ENCODE measurements at places on chromosomes 16 and 17. TPM values are rescaled to one million over a fixed set of nuclear protein-coding genes. Genes with fewer than 3 reads are reported as not detected.

The TMC7 gene
- 1.9 TPM for polyA plus RNA-seq

GRCh38 chr16:12186774-12187335, 210.3 kb downstream of the SNX29 start:
- DNase-seq = no peak

The SPECC1 gene
- 6.9 TPM for polyA plus RNA-seq

The NOB1 gene
- 48.3 TPM for polyA plus RNA-seq

- DNase-seq = no peak
Measured at GRCh38 chr17:74798239-74798707, 22.1 kb upstream of the NAT9 start.

GRCh38 chr16:86243123-86243473, 267.2 kb upstream of the FOXF1 start:
- DNase-seq = no peak

DNA sequence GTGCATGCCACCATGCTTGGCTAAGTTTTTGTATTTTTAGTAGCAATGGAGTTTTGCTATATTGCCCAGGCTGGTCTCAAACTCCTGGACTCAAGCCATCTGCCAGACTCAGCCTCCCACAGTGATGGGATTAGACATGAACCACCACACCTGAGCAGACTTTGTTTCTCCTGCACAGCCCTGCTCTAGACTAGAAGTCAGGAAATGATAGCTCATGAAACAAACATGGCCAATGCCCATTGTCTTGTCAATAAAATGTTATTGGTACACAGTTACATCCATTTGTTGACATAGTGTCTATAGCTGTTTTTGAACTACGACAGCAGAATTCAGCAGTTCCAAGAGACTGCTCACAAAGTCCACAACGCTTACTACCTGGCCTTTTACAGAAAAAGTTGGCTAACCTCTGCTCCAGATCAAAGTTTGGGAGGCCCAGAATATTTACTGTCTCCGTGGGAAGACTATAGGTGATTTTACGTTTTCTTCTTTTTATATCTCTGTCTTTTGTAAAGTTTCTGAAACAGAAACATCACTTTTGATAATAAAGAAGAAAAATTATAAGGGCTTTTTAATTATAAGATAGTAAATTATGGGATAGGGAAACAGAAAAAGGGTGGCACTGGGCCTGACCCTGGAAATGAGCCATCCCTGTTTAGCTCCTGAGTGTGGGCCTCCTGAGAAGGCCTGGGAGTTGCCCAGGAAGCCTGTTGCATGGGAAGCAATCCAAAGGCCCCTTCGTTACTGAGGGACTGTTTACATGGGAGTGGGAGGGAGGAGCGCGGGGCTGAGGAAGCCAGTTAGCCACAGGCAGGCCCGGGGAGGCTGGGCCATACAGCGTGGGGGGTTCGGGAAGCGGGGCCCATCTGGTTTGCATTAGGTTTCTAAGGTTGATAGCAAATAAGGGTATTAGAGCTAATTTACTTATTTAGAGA, 201.5 kb downstream of the IRF8 start:
- no peak for DNase-seq

DNA sequence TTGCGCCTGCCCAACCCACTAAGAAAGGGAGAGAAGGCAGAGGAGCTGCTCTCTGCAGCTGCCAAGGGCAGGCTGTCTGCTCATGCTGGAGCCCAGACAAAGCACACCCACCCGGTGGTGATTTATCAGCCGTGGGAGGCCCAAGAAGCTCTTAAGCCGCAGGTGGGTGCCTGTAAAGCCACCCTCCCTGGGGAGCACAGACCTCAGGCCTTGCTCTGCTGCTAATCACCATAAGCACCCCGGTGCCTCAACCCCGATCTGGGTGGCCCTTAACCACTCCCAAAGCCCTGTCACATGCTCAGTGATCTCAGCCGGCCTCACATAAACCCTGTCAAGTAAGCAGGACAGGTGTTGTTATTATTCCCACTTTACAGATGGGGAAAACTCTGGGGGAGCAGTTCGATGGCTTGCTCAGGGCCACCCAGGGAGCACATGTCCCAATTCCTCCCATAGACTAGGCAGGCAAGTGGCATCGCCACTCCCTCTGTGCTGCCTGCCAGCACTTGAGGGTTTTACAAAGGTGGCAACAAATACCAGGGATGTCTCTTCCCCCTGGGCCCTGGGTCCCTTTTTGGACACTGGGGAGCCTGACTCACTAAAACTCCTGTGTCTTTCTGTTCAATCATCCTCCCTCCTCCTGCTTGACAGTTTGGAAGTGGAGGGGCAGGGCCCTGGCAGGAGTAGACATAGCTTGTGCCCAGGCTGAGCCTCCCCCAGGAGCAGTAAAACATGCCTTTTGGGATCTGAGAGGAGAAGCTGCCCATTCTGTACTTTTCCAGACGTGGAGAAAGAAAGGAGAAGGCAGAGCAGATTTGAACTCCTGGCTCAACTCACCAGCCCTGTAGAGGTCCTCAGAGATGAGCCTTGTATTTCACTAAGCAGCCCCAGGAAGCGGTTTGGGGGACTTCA, 299.3 kb downstream of the SOX9 start:
- no peak for DNase-seq

- no peak for DNase-seq
Measured at GRCh38 chr16:77062878-77063675, 127.9 kb upstream of the MON1B start.

The CCT6B gene
- 1.7 TPM for polyA plus RNA-seq

DNA sequence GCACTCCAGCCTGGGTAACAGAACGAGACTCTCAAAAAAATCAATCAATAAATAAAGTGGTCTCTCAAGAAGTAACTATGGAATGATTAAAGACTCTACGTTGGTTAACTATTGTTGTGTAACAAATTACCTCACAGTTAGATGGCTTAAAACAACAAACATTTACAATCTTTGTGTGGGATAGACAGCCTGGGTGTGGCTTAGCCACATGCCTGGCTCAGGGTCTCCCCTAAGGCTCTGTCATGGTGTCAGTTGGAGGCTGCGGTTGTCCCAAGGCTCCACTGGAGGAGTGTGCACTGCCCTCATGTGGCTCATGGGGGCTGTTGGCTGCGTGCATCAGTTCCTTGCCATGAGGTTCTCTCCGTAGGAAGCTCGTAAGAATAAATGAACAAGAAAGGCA, 294.5 kb downstream of the SNX29 start:
- DNase-seq = no peak

DNA sequence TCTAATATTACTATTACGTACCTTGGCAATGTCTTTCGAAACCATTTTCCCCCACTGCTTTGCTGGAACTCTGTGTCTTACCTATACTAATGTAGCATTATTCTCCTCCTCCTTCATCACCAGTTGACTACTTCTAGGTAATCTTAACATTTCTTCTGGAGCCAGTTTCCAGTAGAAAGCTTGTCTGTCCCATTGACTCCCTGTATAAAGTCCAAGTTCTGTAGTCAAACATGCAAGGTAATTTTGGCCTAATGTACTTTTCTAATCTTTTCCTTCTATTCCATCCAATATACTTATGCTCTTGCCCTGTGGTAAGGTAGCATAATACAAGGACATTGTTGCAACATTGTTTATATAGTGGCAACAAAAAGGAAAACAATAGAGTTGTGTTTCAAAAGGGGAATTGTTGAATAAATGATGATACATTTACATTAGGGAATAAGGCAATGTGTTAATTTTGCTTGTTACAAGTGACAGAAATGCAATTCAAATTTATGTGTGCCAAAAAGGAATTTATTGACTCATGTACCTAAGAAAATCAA, 27.9 kb downstream of the OMG start:
- DNase-seq = no peak

DNA sequence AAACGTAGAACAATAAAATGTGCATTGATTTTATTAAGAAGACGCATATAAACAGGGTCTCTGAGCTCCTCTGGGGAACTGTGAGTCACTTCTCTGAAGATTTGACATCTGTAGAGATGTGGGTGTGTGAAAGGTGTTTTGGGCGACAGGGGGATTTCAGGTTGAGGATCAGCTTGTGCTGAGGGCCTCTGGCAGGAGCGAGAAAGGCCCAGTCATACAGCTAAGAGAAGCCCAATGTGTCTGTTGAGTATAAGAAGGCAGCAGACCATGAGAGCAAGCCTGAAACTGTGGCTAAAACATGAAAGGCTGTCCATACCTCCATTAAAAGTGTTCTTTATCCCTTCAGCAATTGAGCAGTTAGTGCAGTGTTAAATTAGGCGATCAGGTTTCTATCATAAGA, 406.5 kb upstream of the MON1B start:
- no peak for DNase-seq

DNA sequence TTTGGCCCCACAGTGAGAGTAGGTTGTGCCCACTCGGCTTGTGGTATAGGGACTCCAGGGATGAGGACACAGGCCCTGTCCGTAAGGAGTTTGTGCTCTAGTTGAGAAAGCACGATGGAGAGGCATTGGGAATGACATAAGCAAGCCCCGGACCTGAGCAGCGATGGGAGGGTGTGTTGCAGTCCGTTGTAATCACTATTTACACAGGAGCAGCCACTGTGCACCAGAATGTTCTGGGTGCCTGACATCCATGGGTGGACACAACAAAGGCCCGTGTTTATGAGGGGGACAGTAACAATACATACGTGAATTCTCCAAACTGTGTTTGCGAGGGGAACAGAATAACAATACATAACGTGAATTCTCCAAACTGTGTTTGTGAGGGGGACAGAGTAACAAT, 86.8 kb downstream of the NPIPB11 start:
- no peak for DNase-seq

The MYADML2 gene
- 25.0 TPM for polyA plus RNA-seq

- DNase-seq = no peak
Measured at GRCh38 chr16:6382924-6383459, 949.7 kb upstream of the RBFOX1 start.

- DNase-seq = no peak
Measured at GRCh38 chr16:14198012-14198411, 126.9 kb downstream of the MRTFB start.

GRCh38 chr17:68290955-68291835, at the start of the genes ARSG and SLC16A6:
TSS of gene ARSG (plus strand) at chr17:68291495. CDS start at chr17:68307494, 15,999 bp downstream.
TSS of gene SLC16A6 (minus strand) at chr17:68291127. CDS start at chr17:68278320, 12,807 bp downstream.
- DNase-seq = peak; percentile 72

DNA sequence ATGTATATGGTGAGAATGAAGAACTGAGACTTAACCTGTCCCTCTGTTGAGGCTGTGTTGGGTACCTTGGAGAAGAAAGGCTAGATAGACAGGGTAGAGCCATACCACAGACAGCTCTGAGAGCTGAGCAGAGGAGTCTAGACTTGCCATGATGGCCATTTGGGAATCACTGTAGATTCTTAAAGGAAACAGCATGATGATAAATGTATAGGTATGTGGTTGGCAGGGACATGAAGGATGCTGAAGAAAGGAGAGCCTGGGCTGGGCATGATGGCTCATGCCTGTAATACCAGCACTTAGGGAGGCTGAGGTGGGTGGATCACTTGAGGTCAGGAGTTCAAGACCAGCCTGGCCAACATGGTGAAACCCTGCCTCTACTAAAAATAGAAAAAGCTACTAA, 114.4 kb upstream of the HAS3 start:
- no peak for DNase-seq

- DNase-seq = peak; percentile 80
Measured at GRCh38 chr17:72539981-72540897, 419.4 kb downstream of the SOX9 start.

GRCh38 chr17:67470163-67470562, 93.1 kb downstream of the PITPNC1 start:
- no peak for DNase-seq

GRCh38 chr16:51148678-51149228, 2.3 kb downstream of the SALL1 start:
- no peak for DNase-seq

DNA sequence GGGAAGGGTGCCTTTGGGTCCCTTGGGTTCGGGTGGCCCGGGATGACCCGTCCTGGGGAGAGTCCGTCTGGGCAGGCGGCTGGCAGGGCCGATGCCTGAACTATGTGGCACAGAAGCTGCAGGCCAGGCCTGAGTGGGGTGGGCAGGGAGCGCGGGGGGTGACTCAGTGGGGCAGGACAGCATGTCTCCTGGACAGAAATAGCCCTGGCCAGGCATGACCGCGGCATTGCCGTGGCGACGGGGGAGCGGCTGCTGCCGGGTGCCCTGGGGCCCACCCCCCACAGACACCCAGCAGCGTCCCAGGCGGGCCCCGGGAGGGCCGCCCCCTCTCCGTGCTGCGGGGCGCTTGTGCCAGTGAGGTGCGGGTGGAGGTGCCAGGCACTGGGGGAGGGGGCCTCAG, 1.8 kb upstream of the C1QTNF8 start:
- no peak for DNase-seq

DNA sequence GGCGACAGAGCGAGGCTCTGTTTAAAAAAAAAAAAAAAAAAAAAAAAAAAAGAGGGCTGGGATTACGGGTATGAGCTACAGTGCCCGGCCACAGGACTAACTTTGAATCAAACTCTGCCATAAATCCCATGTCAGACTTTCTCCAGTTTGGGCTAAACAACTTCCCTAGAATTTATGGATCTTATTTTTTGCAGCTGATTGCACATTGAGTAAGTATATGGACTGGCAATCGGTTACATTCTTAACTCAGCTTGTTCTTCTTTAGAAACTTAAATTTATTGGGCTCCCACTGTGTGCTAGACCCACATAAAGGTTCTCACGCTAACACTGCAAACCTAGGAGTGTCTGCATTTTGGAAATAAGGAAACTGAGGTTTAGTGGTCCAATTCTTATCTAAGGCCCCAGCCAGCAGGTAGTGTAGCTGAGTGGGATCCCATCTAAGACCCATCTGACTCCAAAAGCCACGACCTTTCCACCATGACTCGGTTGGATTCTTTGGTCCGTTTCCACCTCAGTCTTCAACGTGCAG, 718 bp upstream of the CBFB start:
- peak; percentile 6 for DNase-seq

DNA sequence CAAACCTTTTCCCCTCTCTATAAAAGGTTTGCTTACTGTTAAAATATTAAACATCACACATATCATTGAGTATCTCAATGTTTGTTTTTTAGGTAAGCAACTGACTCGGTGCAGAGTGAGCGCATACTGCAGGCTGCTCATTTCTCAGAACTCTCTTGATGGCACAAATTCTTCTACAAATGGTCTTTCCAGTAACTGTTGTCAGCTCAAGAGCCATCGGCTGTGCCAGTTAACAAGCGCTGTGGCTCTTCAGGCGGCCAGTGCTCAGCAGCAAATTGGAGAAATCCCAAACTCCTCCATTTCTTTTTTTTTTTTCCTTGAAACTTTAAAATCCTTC, 8.6 kb downstream of the ABCA3 start:
- DNase-seq = no peak

The PPP1R1B gene
- polyA plus RNA-seq = 4.5 TPM

GRCh38 chr17:75270966-75271232, at the start of gene MIF4GD:
TSS of gene MIF4GD (minus strand) at chr17:75271231. CDS start at chr17:75270195, 1,036 bp downstream.
- no peak for DNase-seq

- no peak for DNase-seq
Measured at GRCh38 chr16:56606071-56606475, 2.3 kb upstream of the MT2A start.
